ENCODE measurements at places on chromosomes 5 and 9. TPM values are rescaled to one million over a fixed set of nuclear protein-coding genes. Genes with fewer than 3 reads are reported as not detected.

The PRSS3 gene
- total RNA-seq: not detected

The CCL21 gene
- 6.2 TPM for total RNA-seq

The ARL14EPL gene
- total RNA-seq: not detected

The BTNL8 gene
- total RNA-seq: 0.58 TPM

The ADAMTS16 gene
- not detected for total RNA-seq

The PCDHB2 gene
- total RNA-seq: 1.1 TPM

GRCh38 chr5:123478546-123478945 is 33.4 kb upstream of the CSNK1G3 start:
- H3K36me3 ChIP-seq: no peaks in the 10 kb centered on the region
- H3K4me1 ChIP-seq: no peaks in the 10 kb centered on the region
- H3K27me3 ChIP-seq: no peaks in the 10 kb centered on the region
- H3K27ac ChIP-seq: no peak overlapping the region
- DNase-seq: no peak
- no peak overlapping the region for H3K4me3 ChIP-seq

DNA sequence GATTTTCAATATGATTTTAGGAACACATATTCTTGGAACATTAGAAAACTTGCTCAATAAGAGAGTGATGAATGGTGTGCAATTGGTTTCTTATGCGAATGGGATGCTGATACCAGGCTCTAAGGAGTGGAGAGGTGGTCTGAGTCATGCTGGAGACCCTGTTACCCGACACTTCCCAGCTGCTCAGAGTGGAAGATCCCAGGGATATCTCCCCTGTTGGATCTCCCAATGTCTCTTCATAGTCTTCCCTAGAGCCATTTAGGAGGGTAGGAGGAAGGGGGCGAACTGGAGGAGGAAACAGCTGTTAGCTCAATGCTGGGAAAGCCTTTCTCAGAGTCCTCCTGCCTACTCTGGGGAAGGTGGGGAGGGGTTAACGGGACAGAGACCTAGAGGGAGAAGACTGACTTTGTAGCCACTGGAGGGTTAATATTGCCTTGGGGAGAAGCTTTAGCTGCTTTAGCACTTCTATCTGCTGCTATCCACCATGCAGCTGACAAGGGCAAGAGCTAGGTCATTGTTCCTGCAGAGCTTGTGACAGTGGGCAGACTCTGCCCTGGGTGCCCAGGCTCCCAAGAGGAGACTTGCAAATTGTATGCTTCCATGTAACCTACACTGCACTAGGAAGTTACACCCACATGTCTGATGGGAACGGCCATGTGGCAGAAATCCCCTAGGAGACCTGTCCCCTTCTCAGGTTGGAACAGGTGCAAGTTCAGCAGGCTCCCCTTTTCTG is 301.0 kb downstream of the GADD45G start:
- no peak overlapping the region for H3K4me3 ChIP-seq
- H3K4me1 ChIP-seq: peaks cover 17% of the 10 kb centered on the region
- no peaks in the 10 kb centered on the region for H3K36me3 ChIP-seq
- no peaks in the 10 kb centered on the region for H3K27me3 ChIP-seq

GRCh38 chr5:38466424-38467189 is 89.8 kb downstream of the LIFR start:
- H3K27ac ChIP-seq: peak overlapping the region; percentile 79
- no peaks in the 10 kb centered on the region for H3K36me3 ChIP-seq
- H3K4me3 ChIP-seq: no peak overlapping the region
- peak; percentile 79 for DNase-seq
- no peaks in the 10 kb centered on the region for H3K27me3 ChIP-seq
- peaks cover 82% of the 10 kb centered on the region for H3K4me1 ChIP-seq

DNA sequence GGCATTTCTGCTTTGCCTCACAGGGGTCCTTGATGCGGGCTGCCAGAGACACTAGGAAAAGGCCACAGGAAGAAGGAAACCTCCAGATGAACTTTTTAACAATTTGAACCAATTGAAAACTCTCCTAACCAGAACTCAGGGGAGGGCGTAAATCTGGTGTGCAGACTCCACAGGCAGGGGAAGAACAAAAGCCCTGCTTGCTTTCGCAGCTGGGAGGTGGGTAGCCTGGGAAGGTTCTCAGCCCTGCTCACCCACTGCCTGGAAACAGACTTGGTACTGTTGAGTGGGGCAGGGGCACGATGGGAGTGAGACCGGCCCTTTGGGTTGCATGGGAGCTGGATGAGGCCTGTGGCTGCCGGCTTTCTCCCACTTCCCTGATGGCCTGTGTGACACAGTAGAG is 237.8 kb upstream of the TLE4 start:
- no peak overlapping the region for H3K27ac ChIP-seq
- DNase-seq: no peak
- H3K27me3 ChIP-seq: no peaks in the 10 kb centered on the region

DNA sequence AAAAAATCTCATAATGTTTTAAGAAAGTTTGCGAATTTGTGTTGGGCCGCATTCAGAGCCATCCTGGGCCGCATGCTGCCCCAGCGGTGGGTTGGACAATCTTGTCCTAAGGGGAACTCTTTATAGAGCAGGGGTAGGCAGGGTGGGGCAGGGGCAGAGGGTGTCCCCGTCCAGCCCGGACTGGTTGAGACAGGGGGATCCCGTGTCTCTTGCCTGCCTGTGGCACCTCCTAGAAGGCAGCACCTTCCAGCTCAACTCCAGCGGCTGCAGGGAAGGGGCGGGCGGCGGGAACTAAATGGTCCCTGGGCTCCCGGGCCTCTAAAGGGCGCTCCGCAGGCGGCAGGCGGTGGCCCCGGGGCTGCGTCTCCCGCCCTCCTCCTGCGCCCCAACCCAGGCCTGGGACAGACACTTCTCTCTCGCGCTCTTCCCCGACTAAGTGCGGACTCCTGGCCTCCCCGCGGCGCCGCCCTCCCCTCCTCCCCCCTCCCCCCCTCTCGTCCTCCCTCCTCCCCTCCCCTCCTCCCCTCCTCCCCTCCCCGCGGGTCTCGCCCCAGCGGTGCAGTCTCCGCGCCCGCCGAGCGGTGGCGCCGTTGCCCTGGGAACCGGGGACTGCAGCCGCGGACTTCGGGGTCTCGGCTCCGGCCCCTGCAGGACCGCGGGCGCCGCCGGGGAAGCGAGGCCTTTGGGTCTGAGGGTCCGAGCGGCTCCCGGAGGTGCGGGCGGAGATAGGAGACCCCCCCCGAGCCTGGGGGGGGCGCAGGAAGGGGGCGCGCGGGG is 132.6 kb downstream of the MRPL36 start:
- DNase-seq: no peak
- H3K36me3 ChIP-seq: no peaks in the 10 kb centered on the region
- no peak overlapping the region for H3K27ac ChIP-seq
- peak overlapping the region; percentile 55 for H3K4me3 ChIP-seq

DNA sequence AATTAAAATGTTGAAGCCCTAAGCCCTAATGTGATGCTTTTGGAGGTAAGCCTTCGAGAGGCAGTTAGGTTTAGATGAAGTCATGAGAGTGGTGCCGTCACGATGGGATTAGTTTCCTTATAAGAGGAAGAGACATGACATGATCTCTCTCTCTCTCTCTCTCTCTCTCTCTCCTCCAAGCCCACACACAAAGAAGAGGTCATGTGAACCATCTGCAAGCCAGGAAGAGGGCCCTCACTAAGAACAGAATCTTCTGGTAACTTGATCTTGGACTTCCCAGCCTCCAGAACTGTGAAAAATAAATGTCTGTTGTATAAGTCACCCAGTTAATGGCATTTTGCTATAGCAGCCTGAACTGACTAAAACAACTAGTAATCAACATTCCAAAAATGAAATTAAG is 175.5 kb downstream of the GNA14 start:
- H3K36me3 ChIP-seq: no peaks in the 10 kb centered on the region
- DNase-seq: no peak
- no peak overlapping the region for H3K4me3 ChIP-seq
- peaks cover 8% of the 10 kb centered on the region for H3K4me1 ChIP-seq

DNA sequence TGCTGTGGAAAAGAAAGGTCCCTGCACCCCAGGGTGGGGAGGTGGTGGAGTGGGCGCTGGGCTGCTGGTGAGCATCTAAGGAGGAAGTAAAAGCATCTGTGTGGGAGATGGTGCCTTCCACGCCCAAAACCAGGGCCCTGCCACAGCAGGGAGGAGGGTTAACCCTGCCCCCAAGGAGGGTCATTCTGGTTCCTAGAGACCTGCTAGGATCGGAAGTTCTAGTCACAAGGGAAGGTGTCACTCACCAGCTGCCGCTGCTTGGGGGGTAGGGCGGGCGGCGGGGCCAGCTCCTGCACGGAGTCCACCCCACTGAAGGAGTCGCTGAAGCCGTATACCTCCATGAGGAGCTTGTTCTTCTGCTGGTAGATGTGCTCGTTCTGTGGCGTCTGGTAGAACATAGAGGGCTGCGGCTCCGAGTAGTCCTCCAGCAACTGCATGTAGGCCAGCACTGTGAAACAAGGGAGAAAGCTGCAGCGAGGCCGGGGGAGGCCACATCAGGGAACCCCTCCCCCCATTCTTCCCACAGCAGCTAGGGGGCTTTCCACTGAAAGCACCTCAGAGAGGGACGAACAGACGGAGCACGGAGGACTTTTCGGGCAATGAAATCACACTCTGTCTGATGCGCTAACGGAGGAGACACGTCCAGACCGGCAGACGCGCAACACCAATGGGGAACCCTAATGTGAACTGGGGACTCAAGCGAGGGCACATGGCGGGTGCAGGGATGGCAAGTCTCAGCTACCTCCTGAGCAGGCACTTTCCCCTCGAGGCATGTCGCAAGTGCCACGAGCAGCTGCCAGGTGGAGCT is 76.4 kb downstream of the PRRT1B start:
- no peak overlapping the region for H3K4me3 ChIP-seq
- H3K4me1 ChIP-seq: peaks cover 57% of the 10 kb centered on the region
- DNase-seq: no peak
- H3K27ac ChIP-seq: peak overlapping the region; percentile 4

GRCh38 chr5:140143521-140144258 is 18.0 kb downstream of the IGIP start:
- peaks cover 50% of the 10 kb centered on the region for H3K4me1 ChIP-seq
- no peak overlapping the region for H3K27ac ChIP-seq
- no peak overlapping the region for H3K4me3 ChIP-seq
- H3K27me3 ChIP-seq: no peaks in the 10 kb centered on the region

DNA sequence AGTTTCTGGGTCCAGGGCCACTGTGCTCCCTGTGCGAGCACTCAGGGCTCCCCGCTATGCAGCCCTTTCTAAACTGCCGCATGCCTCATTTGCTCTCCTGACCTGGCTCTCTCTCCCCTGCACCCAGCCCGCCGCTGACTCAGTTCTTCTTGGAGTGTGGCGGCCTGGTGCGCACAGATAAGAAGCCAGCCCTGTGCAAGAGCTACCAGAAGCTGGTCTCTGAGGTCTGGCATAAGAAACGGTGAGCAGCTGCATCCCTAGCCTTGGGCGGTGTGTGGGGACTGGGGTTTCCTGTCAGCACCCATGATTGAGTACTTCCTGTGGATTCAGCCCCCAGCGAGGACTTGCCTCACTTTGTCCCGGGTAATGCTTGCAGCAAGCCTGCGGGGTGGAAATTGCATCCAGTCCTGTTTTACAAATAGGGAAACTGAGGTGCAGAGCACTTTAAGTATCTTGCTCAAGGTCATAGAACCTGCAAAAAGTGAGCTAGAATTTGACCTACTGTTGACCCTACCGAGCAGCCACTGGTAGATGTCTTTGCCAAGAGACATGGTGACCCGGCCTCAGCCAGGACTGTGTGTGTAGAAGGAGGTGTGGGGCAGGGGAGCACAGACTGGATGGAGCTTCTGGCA is 27.9 kb downstream of the USP20 start:
- H3K27ac ChIP-seq: no peak overlapping the region
- no peak for DNase-seq
- no peaks in the 10 kb centered on the region for H3K27me3 ChIP-seq
- no peak overlapping the region for H3K4me3 ChIP-seq

DNA sequence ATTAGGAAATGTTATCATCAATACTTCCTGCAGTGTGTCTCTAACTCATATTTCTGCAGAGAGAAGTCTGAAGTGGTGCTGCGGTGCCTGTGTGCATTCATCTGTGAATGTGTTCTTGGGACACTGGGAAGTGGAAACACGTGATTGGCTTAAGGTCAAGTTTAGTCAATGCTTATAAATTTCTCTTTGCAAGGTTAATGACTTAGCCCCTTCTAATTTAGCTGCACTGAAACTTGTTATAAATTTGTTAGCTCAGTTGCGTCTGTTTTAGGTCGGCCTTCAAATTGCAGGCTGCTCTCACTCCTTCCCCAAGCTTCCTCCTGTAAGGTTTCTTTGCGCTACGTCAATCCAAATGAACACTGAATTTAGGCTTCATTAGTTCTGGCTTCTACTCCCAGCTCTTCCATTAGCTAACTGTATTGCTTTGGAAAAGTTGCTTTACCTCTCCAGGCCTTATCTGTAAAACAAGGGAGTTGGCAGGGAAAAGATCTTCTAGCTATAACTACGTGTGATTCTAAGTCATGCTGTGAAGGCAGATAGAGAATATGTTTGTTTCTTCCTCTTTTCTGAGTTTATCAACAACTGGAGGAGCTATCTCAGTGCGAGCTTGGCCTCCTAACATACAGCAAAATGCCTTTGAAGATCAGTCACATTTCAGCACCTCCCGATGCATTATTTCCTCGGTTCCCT is 341.8 kb downstream of the NFIB start:
- H3K36me3 ChIP-seq: no peaks in the 10 kb centered on the region
- peak overlapping the region; percentile 33 for H3K27ac ChIP-seq
- H3K4me1 ChIP-seq: peaks cover 33% of the 10 kb centered on the region
- no peaks in the 10 kb centered on the region for H3K27me3 ChIP-seq
- H3K4me3 ChIP-seq: no peak overlapping the region
- DNase-seq: no peak

DNA sequence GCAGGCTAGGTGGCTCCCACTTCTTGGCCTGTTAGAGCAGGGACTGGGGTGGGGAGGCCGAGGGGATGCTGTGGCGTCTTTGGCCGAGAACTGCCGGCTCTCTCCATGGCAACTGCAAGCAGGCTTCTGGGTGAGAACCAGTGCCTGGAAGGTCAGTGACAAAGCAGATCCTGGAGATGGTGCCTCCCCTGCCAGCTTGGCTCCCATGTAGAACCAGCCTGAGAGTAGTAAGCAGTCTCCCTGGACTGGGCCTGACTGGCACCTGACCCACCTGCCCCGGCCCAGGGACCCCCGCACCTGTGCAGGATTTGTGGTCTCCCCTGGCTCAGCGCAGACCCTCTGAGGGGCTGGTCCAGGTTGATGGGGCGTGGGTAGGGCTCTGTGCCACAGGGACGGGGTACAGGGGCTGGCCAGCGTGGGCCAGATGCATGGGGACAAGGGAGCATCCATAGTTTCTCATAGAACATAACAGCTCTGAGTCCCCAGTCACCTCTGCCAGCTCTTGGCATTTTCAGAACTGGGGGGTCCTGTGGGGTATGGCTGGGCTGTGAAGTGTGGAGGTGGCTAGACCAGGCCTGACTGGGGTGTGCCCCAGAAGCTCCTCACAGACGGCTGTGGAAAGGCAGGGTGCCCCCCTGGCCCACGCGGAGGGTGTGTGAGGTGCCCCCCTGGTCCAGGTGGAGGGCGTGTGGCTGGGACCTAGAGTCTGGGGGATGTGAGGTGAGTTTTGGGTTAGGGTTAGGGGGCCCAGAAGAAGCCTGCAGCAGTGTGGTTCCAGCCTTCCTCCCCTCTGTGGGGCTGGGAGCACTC is 22.2 kb downstream of the CACNA1B start:
- H3K27me3 ChIP-seq: peaks cover 64% of the 10 kb centered on the region
- no peak overlapping the region for H3K4me3 ChIP-seq
- no peaks in the 10 kb centered on the region for H3K4me1 ChIP-seq
- no peak overlapping the region for H3K27ac ChIP-seq

Measured in left ventricle myocardium inferior (tissue), 1 donor.